ENCODE measurements at places on chromosomes 11 and 22.

- no peak for DNase-seq
Observed at GRCh38 chr11:132590986-132591385, 941.3 kb downstream of the OPCML start.

DNA sequence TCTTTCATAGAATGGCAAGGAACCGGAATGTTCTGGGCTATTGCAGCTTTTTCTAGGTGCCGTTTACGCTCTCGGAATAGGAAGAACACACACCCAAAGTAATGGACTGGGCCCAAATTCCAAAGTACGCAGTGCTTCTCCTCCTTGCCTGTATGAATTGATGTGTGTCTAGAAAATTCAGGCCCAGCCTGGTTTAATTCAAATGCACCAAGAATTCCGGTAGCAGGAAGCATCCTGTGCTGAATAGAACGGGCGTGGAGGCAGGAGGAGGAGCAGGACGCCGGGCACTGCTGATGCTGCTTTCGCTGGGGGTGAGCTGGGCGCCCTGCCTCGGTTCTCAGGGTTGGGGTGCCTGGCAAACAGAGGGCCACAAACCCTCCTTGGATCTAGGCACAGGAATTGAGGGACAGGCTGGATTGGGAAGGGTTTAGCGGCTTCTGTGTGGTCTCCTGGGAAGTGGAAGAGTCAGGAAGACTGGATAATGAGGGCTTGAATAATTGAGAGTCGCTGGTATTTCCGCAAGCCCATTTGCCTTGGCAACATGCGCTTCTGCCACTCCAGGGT is 2.0 kb downstream of the PARVB start:
- DNase-seq: no peak

GRCh38 chr22:48758881-48759875 is 1068.5 kb downstream of the BRD1 start:
- DNase-seq: no peak

GRCh38 chr22:42817556-42817955 is 39.5 kb downstream of the ARFGAP3 start:
- DNase-seq: no peak

GRCh38 chr22:21626073-21626734 is 3.6 kb downstream of the YDJC start:
- no peak for DNase-seq

DNA sequence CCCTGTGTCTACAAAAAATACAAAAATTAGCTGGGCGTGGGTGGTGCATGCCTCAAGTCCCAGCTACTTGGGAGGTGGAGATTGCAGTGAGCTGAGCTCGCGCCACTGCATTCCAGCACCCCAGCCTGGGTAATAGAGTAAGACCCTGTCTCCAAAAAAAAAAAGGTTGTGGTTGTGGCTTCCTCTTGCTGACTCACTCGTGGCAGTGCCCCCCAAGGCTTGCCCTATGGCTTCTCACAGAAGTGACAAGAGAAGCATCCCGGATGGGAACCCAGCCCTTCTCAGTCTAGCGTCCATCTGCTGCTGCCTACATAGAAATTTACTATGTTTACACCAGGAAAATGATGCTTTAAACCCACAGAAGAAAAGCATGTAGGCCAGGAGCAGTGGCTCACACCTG is 68.5 kb upstream of the PITPNB start:
- DNase-seq: no peak

GRCh38 chr11:92830377-92831155 is 138.9 kb upstream of the MTNR1B start:
- no peak for DNase-seq

DNA sequence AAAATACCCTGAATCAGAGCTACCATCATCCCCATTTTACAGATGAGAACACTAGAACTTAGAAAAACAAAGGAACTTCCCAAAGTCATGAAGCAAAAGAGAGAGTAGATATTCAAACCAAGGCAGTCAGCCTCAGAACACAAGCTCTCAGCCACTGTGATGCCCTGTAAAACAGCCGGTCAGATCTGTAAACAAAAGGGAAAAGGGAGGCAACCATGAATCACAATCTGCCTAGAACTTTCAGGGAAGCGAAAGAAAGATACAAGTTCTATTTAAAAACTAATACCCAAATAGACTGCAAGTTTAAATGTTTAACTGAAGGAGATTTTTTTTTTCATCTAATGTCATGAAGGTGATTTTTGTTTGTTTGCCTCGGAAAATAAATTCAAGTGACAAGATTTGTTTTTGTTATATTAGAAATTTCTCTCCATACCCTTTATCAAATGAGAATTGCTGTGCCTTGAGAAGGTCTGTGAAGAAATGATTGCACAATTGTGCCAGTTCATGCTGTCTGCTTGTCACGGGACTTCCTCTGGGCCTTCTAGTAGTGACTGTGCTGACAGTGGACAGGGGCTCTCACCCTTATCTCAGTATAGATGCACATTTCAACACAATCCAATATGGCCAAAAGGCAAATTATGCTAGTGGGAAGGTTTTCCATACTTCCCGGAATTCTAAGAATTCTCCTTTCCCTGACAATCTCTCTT is 11.7 kb downstream of the SAA1 start:
- no peak for DNase-seq

GRCh38 chr11:45895553-45896259 is 10.3 kb downstream of the MAPK8IP1 start:
- DNase-seq: peak; percentile 32

- no peak for DNase-seq
Observed at GRCh38 chr11:128625746-128626145, 38.4 kb upstream of the ETS1 start.

Measured in SK-N-SH (cell line).